ENCODE measurements at places on chromosomes 5 and 9.

DNA sequence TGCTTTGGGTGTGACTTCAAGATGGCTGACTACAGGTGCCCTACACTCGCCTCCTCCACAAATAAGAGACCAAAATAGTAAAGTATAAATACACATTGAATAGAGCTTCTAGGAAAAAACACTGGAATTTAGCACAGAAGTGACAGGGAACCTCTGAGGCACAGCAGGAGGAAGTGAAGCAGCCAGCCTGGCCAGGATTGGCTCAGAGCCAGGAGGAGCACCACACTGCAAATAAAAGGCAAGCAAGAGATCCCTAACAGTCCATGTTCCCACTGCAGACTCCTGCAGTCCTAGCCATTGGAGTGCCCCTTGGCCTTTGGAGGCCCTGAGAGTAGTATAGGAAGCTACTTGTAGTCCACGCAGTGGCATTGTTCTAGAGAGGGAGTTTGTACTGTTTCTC is 186.7 kb upstream of the TLX3 start:
- DNase-seq: no peak

DNA sequence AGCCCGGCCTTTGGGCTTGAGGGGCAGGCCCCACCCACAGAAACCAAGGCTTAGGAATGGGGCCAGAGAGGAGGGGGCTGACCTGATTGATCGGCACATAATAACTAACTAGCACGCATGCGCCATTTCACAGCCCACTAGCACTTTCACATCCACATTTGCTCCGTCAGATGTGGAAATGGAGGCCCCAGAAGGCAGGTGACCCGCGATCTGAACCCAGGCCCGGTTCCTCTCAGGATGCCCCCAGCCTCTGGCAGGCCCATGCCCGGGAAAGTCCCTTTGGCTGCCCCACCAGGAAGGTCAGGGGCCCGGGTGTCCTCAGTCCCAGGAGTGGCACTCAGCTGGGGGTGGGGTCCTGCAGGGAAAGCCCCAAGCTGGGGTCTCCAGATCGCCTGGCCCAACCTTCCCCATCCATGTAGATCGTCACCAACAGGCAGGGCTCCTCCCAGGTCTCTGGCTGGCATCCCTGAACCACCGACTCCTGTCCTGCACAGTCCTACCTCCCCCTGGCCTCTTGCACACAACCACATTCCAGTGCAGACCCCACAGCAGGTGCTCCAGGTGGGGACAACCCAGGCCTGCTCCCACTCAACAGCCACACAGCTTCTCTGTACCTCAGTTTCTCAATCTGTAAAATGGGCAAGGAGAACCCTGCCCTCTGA is 46.7 kb downstream of the VAV2 start:
- DNase-seq: no peak

GRCh38 chr9:35603506-35603985 is 1.5 kb upstream of the TESK1 start:
- peak; percentile 16 for DNase-seq

DNA sequence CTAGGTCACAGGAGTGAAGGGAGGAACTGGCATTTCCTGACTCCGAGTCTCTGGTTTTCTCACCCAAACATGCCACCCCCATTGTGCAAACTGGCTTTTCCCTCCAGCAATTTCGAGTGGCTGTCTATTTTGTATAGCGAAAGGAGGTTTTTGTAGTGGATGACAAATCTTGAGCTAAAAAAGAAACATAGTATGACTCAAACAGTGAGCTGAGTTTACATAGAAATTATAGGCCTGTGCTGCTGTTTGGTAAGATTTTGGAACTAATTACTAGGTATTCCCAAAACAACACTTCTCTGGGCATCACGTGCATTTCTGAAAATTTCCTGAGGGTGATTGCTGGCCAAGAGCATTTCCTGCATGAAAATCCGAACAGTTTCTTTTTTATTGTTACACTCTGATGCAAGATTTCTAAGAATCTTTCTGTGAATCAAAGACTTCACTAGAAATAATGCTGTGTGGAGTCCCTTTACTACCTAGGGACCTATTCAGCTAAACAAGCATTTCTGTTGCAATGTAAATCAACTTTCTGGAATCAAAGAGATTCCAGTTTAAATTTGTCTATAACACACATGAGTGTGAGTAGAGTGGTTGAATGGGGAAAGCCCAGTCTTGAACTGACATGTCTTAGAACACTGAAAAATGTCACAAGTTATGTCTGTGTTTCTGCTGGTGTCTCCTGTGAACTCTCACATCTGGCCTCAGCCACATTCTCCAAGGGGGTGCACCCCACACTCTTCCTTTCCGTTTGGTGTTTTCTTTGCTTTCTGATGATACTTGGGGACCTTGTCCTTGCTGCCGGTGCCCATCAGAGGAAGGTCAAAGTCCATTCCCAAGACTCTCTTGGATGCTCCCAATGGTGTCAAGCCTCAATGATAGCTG is 33.3 kb upstream of the DAPK1 start:
- DNase-seq: no peak

- no peak for DNase-seq
Observed at GRCh38 chr9:119365291-119366027, 3.8 kb downstream of the BRINP1 start.

DNA sequence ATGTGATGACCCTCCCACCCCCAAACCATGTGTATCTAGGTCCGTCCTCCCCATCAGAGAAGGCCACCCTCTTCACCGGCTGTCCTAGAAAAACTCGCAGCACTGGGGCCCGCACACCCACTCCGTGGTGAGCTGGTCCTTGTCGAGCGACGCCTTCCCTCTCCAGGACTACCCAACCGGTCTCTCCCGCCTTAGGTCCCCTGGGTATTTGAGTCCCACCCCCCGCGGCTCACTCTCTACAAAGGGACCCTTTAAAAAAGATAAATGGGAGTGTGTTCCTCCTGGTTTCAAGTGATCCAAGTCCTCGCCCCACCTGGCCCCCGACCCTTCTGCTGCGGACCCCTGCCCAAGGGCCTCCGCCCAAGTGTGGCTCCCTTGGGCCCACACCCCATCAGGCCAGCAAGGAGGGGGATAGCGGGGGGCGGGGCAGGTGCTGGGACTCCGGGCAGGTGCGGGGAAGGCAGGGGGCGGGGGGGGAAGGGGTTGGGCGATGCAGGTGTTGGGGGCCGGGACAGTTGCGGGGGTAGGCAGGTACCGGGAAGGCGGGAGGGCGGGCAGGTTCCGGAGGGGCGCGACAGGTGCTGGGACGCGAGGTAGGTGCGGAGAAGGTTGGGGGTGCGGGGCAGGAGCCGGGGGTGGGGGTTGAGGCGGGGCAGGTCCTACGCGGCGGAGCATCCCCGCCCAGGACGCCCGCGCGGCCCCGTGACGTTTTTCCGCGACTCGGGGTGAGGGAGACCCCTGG is 970 bp upstream of the ARRDC1 start:
- no peak for DNase-seq

DNA sequence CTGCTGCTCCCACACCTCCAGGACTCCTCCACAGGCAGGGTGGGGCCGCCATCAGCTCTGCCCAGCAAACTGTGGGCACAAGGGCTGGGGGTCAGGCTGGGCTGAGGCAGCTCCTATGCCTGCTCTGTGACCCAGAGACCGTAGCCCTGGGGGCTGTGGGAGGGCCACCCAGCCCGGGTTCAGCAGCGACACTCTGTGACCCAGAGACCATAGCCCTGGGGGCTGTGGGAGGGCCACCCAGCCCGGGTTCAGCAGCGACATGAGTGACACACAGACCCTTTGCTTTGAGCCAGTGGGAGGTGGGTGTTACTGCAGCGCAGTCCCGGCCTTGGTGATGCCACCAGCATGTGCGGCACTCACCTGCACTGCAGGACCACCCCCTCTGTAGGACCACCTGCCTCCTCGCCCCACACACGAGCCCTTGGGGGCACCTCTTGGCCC is 118.9 kb upstream of the LPCAT1 start:
- no peak for DNase-seq

- no peak for DNase-seq
Observed at GRCh38 chr5:41435276-41435675, 75.1 kb downstream of the PLCXD3 start.

GRCh38 chr9:18063856-18064390 is 410.0 kb upstream of the ADAMTSL1 start:
- DNase-seq: no peak

DNA sequence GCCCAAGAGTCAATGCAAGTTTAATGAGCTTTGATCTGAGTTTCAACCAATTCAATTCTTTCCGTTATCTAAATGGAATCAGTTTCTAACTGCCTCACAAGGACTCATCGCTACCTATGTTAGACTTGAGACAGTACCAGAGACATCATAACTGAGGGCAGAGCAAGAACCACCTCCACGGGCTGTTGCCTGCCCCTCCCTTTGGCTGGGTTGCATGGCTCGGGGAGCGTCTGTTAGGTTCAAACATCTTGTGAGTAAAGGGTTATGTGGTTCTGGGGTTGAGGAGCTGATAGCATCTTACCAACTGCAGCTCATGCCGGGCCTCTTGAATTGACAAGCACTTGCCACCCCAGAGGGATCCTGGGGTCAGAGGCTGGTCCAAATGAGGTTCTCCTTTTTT is 457.9 kb downstream of the ENC1 start:
- DNase-seq: no peak

- DNase-seq: no peak
Observed at GRCh38 chr5:127203818-127204217, 86.8 kb upstream of the MEGF10 start.

- DNase-seq: no peak
Observed at GRCh38 chr9:135648494-135649410, 9.4 kb upstream of the GLT6D1 start.

- DNase-seq: no peak
Observed at GRCh38 chr9:13717322-13718054, 438.0 kb upstream of the MPDZ start.

DNA sequence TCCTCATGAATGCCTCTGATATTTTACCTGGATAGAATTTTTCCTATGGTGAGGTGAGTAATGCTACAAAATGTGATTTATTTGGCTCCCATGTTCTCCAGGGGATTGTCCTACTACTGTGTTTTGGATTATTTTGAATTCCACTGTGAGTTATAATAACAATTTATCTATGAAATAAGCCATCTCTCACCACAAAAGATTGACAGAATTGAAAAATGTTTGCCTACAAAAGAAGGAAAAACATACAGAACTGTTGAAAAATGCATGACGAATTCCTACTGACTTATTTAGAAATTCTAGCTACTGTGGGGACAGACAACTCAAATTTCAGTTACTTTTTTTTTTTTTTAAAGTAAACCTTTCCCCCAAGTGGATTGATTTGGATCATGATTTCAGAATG is 463.7 kb upstream of the GRIN3A start:
- no peak for DNase-seq

DNA sequence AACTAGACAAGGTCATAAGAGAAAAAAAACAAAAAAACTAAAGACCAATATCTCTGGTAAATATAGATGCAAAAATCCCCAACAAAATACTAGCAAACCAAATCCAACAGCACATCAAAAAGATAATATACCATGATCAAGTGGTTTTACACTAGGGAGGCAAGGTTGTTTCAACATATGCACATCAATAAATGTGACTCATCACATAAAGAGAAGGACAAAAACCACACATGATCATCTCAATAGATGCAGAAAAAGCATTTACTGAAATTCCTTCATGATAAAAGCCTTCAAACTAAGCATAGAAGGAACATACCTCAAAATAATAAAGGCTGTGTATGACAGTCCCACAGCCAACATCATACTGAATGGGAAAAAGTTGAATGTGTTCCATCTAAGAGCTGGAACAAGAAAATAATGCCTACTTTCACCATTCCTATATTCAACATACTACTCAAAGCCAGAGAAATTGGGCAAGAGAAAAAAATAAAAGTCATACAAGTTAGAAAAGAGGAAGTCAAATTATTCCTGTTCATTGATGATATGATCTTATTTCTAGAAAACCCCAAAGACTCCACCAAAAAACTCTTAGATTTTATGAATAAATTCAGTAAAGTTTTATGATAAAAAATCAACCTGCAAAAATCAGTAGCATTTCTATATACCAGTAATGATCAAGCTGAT is 72.2 kb upstream of the FAM169A start:
- no peak for DNase-seq

- DNase-seq: no peak
Observed at GRCh38 chr5:107631805-107632362, 38.9 kb downstream of the EFNA5 start.

DNA sequence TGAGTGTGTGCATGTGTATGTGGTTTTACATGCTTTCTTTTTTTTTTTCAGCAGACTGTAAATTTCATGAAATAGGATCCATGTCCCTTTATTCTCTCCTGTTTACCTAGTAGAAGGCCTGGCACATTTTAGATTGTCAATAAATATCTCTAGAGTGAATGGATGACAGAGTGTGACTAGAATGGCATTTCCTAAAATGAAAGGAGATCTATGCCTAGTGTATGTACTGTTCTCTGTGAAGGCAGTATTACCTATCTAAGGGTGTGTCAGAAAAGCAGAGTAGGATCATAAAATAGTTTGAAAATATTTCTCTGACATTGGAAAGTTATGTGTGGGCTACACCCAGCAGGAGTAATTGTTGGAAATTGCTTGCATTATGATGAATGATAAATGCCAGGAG is 1876.0 kb upstream of the C9orf72 start:
- no peak for DNase-seq

DNA sequence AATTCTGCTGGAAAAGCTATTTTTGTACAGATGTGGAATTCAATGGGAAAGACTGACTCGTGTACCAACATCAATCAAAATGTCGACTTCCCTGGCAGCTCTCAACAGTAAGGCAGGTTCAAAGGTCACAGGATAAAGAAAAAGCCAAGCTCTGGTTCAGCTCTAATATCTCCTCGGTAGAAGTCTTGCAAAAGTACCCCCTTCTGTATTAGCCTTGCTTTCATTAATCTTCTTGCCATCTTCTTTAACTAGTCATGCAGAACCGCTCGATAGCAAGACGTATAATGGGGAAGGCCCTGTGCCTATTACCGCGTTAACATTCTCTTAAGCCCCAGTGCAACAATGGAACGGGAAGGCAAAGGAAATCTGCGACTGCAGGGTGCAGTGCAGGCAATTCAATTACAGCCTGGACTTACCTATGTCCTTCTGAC is 201.2 kb downstream of the GAPVD1 start:
- DNase-seq: no peak

DNA sequence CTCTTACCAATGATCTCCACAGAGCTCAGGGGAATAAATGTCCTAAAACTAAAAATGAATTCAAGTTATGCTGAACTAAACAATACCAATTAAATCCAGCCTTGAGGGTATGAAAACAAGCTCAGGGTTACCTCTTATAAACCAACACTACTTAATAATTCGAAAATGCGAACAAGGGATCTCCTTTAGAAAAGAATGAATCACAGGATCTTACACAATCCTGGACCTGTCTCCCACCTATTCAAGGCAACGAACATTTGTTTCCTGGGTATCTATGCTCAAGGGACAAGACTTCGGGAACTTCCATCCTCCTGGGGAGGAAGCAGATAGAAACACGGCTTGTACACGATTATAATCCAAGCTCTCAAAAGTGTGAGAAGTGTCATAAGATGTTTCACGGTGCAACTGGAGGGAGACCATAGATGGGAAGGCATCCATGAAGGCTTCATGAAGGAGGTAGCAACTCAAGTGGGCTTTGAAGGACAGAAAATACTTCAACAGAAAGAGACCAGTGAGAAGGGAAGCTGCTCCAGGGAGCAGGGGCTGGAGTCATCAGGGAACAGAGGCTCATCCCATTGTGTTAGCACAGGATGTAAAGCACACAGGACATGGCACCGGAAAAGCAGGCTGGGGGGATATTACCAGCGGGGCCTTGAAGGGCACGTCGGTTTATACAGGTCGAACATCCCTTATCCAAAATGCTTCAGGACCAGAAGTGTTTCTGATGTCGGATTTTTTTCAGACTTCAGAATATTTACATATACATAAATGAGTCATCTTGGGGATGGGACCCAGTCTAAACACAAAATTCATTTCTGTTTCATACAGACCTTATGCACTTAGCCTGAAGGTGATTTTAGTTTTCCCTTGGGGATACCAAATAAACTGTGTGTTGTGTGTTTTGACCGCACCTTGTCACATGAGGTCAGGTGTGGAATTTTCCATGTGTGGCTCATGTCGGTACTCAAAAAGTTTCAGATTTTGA is 87.4 kb downstream of the TLE1 start:
- DNase-seq: no peak

All from activated CD4-positive, alpha-beta T cell treated with anti-CD3 and anti-CD28 coated beads, Interleukin-2, amount 50 U/mL, for 1 hour (primary cell).